ENCODE measurements at places on chromosomes 7 and 10.

- no peak for DNase-seq
Measured at GRCh38 chr7:64893401-64893800, 9.7 kb upstream of the ZNF273 start.

DNA sequence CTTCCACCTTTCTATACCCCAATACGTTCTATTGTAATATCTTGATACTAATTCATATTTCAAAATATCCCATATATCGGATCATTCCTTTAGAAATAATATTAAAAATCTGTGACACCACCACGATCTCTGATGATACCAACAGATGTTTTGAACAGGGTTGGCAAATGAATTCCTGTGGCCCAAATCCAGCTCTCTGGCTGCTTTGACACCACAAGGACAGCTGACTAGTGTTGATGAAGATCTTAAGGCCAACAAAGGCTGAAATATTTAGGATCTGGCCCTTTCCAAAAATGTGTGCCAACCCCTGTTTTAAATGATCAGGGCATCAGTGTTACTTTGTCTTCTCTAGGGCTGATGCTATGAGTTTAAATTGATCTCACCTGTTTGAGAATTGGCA is 380.7 kb upstream of the PFKP start:
- no peak for DNase-seq

- DNase-seq, result no peak
Measured at GRCh38 chr10:97683556-97684367, 3.3 kb downstream of the AVPI1 start.

- DNase-seq, result no peak
Measured at GRCh38 chr7:130488392-130489139, 3.3 kb upstream of the MEST start.

GRCh38 chr10:50648089-50648934 is 24.6 kb upstream of the SGMS1 start:
- no peak for DNase-seq

DNA sequence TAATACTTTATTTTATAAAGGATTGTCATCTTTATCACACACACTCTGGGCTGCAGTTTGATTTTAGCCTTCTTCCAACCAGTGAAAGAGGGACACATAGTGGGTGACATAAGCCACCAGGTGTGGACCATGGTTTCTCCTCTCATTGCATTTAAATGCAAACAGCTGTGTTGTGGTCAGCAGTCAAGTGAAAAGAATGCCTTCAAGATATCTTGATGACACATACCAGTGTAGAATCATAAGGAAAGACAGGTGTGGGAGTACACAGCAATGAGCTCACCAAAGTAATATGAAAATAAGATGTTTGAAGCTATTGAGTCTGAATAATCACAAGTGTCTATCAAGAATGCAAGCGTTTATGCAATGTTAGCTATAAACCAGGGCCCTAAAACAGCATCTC is 580.0 kb downstream of the XPNPEP1 start:
- no peak for DNase-seq

Data from omental fat pad (tissue), 4 donors.